ENCODE measurements at places on chromosomes 2 and 18. TPM values are rescaled to one million over a fixed set of nuclear protein-coding genes. Genes with fewer than 3 reads are reported as not detected.

MTLN gene
- total RNA-seq = 145 TPM

GALR1 gene
- 0.06 TPM for total RNA-seq

DNA sequence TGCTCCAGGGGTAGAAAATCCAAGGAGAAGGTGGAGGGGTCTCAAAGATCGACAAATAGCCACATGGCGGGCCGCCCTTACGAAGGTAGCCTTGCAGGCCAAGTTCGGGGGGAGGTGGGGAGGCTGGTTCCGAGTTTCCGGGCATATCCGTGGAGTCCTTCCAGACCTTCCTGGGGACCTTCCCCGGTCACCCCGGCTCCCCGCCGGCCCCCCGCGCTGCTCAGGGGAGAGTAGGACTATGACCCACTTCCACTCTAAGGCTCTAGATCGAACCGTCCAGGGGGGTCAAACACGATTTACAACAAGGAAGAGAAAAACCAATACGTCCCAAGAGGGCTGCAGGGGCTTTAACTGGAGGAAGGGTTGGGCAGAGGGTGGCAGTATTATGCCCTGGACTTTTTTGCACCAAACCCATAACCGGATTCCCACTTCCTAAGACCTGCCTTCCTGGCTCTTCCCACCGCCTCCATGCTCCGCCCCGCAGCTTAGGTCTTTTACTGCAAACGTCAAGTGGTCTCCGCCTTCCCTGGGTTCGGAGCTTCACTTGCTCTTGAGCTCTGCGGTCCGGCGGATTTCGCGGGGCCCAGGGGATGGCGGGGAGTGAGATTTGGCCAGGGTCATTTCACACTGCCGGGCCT is 779 bp upstream of the LYPD6 start:
- no peaks in the 10 kb centered on the region for H3K27me3 ChIP-seq
- peak overlapping the region; percentile 75 for H3K4me3 ChIP-seq
- no peaks in the 10 kb centered on the region for H3K36me3 ChIP-seq
- H3K4me1 ChIP-seq = peaks cover 21% of the 10 kb centered on the region

- no peak overlapping the region for H3K27ac ChIP-seq
- no peaks in the 10 kb centered on the region for H3K4me1 ChIP-seq
- no peaks in the 10 kb centered on the region for H3K27me3 ChIP-seq
- H3K4me3 ChIP-seq = no peak overlapping the region
- peaks cover 6% of the 10 kb centered on the region for H3K36me3 ChIP-seq
Measured at GRCh38 chr2:73037947-73038585, 33.4 kb downstream of the SFXN5 start.

DNA sequence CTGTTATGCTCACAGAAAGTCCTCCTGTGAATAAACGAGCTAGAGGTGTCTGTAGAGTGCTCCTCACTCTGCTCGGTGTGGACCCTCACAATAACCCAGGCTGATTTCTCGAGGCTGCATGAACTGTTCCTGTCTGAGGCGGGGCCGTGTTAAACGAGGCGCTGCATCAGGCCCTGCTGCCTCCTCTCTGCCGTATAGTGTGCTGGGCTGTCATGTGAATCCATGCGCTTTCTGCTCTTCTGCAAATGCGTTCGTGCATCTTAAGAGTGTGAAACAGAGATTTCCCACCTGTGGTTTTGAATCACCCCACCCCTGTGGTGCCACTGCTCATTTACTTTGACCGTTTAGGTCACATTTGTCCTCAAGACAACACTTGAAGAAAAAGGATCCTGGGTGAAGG is 26.2 kb downstream of the TRAF3IP1 start:
- peaks cover 20% of the 10 kb centered on the region for H3K36me3 ChIP-seq
- no peak overlapping the region for H3K4me3 ChIP-seq
- H3K4me1 ChIP-seq = no peaks in the 10 kb centered on the region
- no peak overlapping the region for H3K27ac ChIP-seq
- no peaks in the 10 kb centered on the region for H3K27me3 ChIP-seq
